ENCODE measurements at places on chromosomes 4 and X.
A peak's percentile ranks its signal among the peaks of the same experiment; 100 is the strongest.

- DNase-seq = no peak
These were observed 10.8 kb upstream of the HERC5 start for GRCh38 chr4:88446124-88446523.

GRCh38 chrX:76454456-76454927 lies 27.0 kb downstream of the MAGEE1 start:
- no peak for DNase-seq

DNA sequence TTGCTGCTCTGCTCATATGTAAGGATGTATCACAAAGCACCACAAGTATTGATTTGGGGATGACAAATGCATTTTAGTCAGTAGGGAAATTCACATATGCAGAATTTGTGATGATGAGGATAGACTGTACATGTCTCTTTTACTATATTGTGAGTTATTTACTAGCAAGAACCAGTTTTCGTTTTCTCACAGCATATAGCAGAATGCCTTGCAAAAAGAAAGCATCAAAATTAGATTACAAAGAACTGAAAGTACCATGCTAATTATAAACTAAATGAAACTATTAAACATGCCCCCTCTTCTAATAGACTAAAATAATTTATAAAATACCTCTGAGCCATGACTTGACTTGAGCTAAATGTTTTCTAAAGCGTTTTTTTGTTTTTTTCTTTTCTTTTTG lies 20.1 kb downstream of the TNIP3 start:
- DNase-seq = no peak

GRCh38 chr4:143473334-143474126 lies 40.0 kb upstream of the SMARCA5 start:
- DNase-seq = no peak

GRCh38 chrX:71994601-71995000 lies 84.0 kb downstream of the NHSL2 start:
- no peak for DNase-seq

DNA sequence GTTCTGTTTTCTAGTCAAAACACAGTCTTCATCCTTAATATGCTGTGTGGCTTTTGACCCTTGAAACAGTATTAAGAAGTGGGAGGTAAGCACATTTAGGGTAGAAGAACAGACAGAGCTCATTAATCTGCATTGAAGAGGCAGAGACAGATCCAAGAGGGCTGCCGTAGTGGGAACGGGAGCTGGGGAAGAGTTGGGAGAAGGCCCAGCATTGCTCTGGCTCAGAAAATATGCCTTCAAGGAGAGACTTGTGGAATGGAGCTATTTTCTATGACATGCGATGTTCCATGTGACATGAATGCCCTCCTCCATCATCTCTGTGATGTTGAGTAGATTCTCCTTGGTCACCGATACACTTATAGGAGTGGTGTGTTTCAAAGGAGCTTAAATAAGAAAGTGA lies 273.3 kb upstream of the BOD1L1 start:
- DNase-seq = no peak

DNA sequence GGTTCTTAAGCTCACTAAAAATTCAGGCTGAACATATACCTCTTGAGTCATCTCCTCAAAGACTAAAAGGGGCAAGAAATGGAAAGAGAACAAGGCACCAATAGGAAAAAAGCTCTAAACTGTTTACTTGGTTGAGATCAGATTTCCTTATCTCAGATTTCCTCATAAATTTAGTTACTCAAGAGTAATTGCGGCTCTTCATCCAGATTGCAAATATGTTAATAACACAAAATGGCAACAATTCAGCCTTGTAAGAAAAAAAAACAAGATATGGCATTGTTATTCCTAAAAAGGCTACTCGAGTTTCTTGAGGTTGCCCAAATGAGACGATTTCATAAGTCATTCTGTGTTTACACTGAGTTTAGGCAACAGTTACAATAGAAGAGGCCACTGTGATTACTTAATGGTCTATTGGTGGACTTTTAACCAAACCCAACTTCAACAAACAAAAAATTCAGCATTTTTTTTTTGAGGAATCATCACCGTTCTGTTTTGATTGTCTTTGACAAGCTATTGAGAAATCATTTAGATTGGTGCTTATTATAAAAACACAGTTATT lies 97.9 kb upstream of the PDHA1 start:
- no peak for DNase-seq

DNA sequence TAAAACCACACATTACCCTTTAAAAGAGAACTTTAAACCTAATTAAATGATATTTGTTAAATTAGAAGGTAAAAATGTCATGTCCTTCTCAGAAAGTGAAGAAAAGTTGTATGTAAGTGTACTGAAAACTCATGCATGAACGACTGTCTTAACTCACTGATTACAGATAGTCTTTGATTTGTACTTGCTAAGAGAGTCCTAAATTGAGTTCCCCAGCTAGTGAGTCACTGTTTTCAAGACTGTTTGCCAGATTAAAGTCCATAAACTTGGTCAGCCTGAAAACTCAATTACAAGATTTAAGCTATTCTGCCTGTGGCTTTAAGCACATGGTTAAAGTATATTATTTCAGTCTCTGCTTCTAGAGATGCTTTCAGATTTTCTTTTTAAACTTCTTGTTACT lies 124.9 kb upstream of the ZCCHC13 start:
- DNase-seq = no peak

GRCh38 chr4:80913381-80913780 lies 117.1 kb upstream of the BMP3 start:
- DNase-seq = no peak

- peak; percentile 10 for DNase-seq
These were observed 433.6 kb downstream of the MAGEB5 start for GRCh38 chrX:26649534-26649933.

GRCh38 chr4:3651267-3651845 lies 114.8 kb upstream of the ADRA2C start:
- no peak for DNase-seq
